ENCODE measurements at places on chromosomes 2 and 18.

- DNase-seq, result no peak
Observed at GRCh38 chr2:17628349-17629261, 88.1 kb downstream of the VSNL1 start.

DNA sequence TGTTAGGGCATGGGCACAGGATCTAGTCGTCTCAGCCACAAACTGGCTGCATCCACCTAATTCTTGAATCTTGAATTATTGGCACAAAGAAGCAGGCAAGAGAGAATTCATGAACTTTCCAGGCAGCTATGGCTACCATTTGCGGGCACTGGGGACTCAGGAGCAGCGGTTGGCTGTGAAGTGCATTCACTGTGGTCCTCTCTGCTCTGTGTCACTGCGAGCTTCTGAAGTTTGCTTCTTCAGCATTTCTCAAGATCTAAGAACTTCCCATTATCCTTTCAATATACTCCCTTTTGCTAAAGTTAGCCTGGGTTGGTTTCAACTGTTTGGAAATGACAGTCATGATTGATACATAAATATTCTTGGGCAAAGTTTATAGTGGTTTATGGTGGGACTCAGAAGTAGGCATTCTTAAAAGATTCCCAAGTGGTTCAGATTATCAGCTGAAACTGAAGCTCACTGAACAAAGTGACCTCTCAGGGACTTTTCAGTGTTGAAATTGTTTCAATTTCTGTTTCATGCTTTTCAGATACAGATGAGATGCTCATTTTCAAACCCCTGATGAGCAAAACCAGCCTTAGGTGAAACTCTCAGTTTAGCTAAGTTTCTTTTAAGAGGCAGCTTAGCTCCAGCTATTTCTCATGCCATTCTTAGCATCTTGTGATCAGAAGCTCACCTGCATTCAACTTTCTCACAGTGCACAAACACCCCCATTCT is 1258.3 kb upstream of the GYPC start:
- DNase-seq, result no peak

GRCh38 chr2:100984892-100985307 is 17.2 kb upstream of the RPL31 start:
- peak; percentile 76 for DNase-seq

DNA sequence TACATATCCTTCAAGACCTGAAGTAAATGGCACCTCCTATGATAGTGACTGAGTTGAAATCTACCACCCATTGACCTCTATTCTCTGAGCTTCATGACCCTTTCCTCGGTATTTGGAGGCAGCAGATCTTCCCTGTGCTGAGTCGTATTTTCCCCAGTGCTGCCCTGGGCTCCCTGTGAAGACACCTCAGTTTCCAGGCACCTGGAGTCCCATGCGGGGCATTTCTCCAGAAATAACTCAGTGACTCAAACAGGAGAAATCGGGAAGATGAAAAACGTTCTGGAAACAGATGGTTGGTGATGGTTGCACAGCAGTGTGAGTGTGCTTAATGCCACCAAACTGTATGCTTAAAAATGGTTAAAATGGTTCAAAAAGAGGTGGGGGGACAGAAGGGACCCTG is 18.0 kb downstream of the SMYD1 start:
- no peak for DNase-seq

DNA sequence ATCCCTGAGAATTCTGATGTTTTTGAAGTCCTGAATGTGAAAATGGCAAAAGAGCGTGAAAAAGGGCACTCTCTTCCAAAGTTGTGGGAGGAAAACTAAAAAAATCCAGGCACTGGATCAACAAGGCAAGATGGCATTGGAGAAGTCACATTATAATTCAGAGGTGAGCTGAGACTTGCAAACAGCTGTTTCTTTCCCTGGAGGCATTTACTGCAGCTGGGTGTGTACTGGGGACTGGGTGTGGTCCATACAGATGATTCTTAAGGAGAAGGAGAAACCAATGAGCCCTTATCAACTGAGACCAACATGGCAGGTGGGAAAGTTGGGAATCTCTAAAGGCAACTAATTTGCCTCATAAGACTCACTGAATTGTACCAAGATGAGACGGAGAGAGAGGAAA is 313.9 kb downstream of the TRIB2 start:
- DNase-seq, result no peak

GRCh38 chr2:105952131-105952530 is 207.4 kb downstream of the NCK2 start:
- no peak for DNase-seq

DNA sequence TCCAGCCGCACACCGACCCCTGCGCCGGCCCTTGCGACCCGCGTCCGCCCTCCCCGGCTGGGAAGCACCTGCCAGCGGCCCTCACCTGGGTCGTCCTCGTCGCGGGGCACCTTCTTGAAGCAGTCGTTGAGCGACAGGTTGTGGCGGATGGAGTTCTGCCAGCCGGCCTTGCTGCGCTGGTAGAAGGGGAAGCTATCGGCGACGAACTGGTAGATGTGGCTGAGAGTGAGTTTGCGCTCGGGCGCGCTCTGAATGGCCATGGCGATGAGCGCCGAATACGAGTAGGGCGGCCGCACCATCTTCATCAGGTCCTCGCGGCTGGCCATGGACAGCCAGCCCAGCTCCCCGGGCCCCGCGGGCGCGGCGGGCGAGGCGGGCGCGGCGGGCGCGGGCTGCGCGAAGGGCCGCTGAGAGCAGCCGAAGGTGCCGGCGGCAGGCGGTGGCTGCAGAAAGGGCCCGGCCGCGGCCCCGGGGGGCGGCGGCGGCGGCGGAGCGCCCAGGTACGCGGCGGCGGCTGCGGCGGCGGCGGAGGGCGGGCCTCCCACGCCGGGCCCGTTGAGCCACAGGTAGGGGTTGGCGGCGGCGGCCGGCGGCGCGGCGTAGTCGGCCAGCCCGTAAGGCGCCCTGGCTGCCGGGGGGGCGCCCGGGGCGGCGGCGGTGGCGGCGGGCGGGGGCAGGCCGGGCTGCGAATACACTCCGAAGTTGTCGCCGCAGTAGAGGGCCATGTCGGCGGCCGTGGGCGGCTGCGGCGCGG is 505 bp downstream of the FOXI3 start:
- DNase-seq, result no peak

GRCh38 chr18:32355896-32356295 is 114.8 kb downstream of the GAREM1 start:
- no peak for DNase-seq

- DNase-seq, result no peak
Observed at GRCh38 chr18:39959839-39960238, 1995.2 kb upstream of the PIK3C3 start.

DNA sequence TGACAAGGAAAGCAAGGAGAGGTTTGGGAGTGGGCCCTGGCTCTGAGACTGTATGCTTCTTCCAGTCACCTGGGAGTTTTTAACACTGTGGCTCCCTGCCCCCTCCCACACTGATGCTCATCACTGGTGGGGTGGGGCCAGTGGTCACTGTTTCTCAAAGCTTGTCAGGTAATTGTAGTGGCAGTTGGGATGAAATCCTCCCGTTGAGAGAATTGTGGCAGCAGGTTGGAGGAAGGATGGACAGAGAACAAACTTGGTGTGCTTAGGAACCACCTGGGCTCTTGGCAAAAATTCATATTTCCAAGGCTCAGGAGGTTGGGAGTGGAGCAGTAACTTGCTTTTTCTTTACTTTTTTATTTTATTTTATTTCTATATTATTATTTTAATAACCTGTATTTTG is 25.1 kb downstream of the DGKD start:
- DNase-seq, result no peak

GRCh38 chr2:216637472-216637871 is 4.3 kb downstream of the IGFBP2 start:
- DNase-seq, result no peak

DNA sequence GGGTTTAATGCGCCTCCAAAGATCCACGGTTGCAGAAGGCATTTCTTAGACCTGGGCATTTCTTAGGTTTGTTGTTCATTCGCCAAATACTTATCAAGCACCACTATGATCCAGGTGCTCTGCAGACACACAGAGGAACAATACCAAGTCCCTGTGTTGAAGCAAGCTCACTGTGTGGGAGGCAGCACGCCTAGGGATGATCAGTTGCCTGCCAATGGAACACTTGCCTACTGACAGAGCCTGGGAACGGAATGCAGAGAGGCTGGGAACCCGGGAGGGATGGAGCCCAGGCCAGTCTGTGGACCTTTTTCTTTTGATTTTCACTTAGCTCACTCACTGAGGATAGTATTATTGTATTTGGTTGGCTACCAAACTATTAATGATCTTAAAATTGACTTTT is 1.9 kb upstream of the GRP start:
- no peak for DNase-seq

- peak; percentile 35 for DNase-seq
Observed at GRCh38 chr2:199704358-199705238, 146.4 kb downstream of the FTCDNL1 start.

- no peak for DNase-seq
Observed at GRCh38 chr2:239700686-239701345, 300.0 kb upstream of the HDAC4 start.
